ENCODE measurements at places on chromosomes 16 and 17.

DNA sequence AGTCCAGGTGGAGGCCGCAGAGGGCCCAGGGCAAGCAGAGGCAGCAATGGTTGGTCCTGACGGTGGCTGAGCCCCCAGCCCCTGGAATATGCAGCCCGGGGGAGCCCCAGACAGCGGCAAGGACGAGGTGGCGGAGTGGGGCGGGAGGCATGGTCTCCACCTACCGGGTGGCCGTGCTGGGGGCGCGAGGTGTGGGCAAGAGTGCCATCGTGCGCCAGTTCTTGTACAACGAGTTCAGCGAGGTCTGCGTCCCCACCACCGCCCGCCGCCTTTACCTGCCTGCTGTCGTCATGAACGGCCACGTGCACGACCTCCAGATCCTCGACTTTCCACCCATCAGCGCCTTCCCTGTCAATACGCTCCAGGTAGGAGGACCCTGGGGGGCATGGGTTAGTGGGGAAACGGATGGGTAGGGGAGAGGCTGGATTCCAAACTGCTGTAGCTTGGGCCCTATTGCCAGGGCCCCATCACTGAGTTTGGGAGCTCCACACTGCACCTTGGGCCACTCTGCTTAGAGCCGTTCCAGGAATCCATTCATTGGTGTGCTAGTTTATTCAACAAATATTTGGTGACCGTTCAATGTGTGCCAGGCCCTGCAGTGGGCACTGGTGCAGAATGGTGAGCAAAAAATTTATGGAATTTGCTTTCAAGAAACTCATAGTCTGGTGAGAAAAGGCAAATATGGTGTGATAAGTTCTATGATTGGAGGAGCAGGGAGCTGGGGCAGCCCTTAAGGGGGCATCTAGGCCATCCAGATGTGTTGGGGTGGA is 3.8 kb downstream of the RASL10B start:
- DNase-seq, result no peak

- DNase-seq, result no peak
Observed at GRCh38 chr17:82238472-82239201, 9.8 kb downstream of the SLC16A3 start.

GRCh38 chr17:47993031-47993564 is 22.2 kb downstream of the CDK5RAP3 start:
- no peak for DNase-seq

- DNase-seq, result no peak
Observed at GRCh38 chr16:12958366-12958765, 57.0 kb downstream of the SHISA9 start.

DNA sequence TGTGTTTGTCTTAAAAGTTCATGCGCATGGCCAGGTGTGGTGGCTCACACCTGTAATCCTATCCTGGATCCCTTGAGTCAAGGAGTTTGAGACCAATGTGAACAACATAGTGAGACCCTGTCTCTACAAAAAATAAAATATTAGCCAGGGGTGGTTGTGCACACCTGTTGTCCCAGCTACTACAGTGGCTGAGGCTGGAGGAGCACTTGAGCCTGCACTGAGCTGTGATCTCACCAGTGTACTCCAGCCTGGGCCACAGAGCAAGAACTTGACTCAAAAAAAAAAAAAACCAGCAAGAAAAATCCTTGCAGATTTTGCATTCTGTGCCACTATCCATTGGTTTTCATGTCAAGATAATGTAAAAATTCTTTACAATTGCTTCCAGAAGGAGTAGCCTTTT is 8.2 kb downstream of the KSR1 start:
- DNase-seq, result no peak

DNA sequence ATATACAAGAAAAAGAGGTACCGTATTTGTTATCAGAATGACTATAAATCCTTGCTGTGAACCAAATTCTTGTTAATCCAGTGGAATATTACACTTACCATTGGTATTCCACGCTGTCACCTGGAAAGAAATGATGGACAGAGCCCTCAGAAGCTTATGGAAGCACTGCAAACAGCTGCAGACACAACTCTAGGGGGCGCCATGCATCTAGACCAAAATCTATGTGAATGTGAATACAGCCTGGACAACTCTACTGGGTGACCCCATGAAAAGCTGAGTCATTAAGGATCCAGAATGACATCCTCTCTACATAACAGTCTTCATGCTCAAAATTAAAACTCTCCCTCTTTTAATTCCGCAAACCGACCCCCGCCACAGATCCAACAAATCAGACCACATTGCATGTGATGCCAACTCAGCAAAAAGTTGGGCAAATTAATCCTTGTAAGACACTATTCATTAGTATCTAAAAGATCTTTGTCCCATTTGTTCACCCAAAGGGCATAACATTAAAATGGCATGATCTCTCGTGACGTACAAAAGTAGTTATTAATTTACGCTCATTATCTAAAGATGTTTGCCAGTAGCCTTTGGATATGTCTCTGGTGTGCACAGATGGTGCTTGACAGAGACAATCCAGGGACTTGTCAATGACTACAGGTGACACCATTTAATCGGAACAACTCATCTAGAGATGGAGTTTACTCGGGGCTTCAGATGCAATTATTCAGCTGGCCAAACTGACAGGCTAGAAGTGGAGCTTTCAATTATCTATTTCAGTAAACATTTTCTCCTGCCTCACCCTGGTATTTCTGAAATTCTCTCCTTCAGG is 552.7 kb upstream of the PSMD7 start:
- DNase-seq, result peak; percentile 5

DNA sequence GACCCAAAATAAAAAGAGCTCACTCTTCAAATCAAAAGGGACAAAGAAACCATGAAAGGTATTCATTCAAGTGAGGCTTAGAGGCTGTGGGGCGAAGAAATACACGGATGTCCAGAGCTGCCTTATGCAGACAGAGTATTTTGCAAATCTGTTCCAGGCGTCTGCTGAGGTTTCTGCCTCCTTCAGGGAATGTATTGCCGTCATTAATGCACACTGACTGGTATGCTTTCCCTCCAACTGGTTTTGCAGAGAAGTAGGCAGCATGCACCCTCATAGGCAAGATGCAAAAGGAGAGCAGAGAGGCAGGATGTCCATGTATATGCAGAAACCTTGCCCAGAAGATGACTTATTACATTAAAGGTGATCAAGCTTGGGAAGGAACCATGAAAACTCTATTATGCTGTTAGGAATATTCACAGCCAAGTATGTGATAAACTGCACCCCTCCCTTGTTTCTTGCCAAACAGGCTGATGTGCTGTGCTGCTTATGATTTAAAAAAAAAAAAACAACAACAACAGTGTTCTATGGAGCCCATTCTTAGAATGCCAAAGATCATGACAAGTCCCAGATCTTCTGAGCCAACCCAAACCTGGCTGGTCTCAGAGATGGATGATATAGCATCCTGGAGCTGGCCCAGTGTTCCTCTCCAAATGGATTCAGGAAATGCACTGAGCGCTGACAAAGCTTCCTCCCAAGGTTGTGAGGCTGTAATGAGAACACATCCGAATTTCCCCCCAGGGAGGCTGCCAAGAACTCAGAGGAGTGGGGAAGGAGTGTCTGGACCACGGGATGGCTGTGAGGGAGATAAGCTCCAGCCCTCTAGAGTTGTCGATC is 77.6 kb upstream of the HLF start:
- DNase-seq, result no peak

- DNase-seq, result peak; percentile 49
Observed at GRCh38 chr17:79777894-79778503, at the start of gene CBX2. Gene CBX2, plus strand, starts transcription at chr17:79778148. Its CDS starts 88 bp downstream, at chr17:79778236.

GRCh38 chr17:61335845-61336655 is 63.6 kb upstream of the TBX2 start:
- peak; percentile 92 for DNase-seq

- no peak for DNase-seq
Observed at GRCh38 chr17:47762728-47763127, 29.7 kb downstream of the TBX21 start.

DNA sequence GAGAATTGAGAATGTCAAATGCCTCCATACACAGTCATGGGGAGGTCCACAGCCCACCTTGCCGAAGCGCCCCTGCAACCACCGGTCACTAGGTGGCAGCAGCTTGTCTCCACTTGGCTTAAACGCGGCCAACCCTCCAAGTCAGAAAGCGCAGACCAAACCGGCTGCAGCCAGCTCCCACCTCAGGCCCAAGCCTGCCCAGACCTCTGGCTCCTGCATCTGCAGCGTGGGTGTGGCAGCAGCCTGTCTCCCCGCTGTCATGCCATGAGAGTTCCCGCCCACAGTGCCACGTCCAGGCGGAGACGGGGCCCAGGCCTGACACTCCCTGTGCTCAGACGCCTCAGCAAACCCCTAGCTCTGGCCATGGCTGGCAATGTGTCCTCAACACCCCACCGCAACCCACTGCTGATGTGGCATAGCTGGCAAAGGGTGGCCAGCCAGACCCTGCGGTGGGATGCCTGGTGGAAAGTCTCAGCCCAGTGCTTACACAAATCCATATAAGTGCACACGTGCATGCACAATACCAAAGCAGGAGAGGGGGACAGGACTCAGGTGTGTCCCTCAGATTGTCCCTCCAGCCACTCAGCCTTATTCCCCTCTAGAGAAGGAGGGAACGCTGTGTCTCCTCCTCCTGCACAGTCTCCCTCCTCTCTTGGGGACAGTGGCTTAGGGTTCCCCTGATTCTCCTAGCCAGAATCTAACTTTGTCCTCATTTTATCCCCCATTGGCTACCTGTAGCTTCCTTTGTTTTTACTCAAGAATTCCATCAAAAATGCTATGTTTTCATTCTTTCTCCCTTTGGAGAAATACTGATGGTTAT is 10.9 kb downstream of the COPZ2 start:
- DNase-seq, result peak; percentile 80

DNA sequence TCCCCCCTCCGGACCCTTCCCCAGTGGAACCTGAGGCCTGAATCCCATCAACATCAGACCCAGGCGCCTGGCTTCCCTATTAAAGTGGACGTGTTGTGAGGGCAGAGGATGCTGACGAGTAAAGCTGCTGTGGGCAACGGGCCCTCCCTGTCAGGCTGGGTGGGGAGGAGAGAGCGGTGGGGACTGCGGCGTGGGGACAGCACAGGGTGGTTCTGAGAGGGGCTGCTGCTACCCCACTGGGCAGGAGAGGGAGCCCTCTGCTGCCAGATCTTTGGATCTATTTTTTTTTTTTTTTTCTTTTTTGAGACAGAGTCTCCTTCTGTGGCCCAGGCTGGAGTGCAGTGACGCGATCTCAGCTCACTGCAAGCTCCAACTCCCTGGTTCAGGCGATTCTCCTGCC is 5.9 kb downstream of the CA5A start:
- peak; percentile 14 for DNase-seq

DNA sequence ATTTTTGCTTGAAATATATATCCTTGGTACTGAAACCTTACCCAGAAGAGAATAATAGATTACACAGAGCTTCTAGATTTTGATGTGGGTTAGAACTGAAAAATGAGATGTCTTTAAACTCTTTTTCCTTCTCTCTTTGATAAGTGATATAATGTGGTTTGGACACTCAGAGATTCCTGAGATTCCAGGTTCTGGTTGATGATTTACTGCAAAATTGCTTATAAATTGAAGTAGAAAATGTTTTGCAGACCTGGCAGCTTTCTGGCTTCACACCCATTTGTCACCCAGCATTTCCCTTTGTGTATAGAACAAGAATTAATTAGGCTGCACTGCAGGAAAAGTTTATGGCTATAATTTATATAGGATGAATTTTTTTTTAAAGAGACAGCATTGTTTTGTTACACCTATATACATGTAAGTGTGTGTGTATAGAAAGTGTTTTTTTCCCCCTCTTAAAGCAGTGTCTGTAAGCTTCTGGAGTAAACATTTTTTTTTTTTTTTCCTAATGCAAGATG is 23.5 kb downstream of the AATF start:
- DNase-seq, result no peak

- DNase-seq, result no peak
Observed at GRCh38 chr16:11240636-11241473, 15.1 kb downstream of the SOCS1 start.

- DNase-seq, result peak; percentile 20
Observed at GRCh38 chr17:82204831-82205719, 7.6 kb downstream of the CCDC57 start.

GRCh38 chr17:5837055-5837491 is 233.1 kb upstream of the WSCD1 start:
- DNase-seq, result no peak

DNA sequence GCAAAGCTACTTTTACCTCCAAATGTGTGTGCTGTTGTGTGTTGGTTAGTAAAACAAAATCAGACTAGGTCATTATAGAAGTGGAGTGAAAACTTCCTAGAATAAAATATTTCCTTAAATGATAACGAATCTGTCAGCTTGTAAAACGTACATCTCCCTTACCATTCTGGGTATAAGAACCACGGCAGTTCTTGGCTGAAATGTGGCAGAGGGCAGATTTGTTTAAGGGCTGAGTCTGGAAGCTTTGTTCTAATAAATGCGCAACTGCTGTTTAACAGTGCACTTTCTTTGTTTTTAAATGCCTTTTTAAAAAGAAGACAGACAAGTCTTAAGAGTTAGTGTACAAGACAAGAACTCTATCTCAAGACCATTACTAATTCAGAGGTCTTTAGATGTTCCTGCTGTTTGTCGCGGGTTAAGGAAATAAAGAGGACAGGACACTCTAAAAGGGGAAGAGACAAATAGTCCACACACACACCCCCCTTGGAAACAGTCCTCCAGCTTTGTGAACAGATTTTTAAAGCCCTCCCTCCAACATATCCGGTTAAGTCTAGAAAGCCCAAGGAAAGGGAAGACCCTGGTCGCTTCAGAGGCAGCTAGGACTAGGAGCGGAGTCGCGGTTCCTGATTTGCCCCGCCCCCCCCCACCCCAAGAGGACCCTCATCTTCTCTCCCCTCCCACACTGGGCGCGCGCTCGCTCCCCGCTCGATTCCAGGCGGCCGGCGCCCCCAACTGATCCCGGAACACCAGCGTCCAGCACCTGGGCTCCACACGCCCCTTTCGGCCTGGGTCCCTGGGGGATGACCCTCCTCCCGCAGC is 658 bp downstream of the SYNRG start:
- peak; percentile 63 for DNase-seq

- no peak for DNase-seq
Observed at GRCh38 chr16:9225527-9226316, 134.3 kb downstream of the HAPSTR1 start.

DNA sequence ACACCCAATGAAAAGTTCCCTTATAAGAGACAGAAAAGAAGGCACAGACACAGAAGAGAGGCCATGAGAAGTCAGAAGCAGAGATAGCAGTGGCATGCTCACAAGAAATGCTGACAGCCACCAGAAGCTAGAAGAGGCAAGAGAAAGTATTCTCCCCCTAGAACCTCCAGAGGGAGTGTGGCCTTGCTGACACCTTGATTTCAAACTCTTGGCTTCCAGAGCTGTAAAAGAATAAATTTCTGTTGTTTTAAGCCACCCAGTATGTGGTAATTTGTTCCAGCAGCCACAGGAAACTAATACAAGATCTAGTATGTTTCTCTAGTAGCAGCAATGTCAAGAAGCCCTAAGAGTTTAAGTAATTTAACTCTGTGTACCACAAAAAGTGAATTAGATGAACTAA is 87.2 kb upstream of the NOG start:
- no peak for DNase-seq
